ENCODE measurements at places on chromosomes 6 and 20.

- peak; percentile 62 for DNase-seq
Measured at GRCh38 chr6:30893001-30893591, 8.8 kb downstream of the DDR1 start.

DNA sequence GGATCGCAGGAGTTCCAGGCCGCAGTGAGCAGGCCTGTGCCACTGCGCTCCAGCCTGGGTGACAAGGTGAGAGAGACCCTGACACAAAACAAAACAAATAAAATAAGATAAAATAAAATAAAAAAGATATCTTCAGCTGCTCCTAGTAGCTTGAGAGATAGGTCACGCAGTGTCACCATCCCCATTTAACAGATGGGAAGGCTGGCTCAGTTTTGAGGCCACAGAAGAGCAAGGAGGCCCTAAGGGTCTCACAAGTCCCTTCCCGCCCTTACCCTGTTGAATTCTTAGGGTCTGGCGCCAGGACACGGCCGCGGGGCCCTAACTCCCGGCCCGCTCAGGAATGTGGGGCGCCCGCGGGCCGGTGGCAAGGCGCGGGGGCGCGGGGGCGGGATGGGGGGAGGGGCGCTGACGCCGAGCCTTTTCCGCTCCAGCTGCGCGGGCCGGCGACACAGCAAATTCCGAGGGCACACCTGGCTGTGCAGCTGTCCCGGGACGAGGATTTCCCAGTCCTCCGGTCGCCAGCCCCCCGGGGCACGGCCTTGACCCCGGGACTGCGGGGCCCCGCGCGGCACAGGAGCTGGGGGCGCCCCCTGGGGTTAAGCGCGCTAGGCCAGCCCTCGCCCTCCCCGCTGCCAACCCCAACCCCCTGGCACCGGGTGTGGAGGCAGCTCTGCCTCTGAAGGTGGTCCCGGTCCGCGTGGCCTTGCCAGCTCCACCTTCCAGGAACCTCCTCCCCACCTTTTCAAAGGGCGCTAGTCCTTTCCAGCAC, 10.3 kb upstream of the R3HDML start:
- DNase-seq: no peak

GRCh38 chr6:41914869-41915530, 5.9 kb downstream of the MED20 start:
- no peak for DNase-seq

DNA sequence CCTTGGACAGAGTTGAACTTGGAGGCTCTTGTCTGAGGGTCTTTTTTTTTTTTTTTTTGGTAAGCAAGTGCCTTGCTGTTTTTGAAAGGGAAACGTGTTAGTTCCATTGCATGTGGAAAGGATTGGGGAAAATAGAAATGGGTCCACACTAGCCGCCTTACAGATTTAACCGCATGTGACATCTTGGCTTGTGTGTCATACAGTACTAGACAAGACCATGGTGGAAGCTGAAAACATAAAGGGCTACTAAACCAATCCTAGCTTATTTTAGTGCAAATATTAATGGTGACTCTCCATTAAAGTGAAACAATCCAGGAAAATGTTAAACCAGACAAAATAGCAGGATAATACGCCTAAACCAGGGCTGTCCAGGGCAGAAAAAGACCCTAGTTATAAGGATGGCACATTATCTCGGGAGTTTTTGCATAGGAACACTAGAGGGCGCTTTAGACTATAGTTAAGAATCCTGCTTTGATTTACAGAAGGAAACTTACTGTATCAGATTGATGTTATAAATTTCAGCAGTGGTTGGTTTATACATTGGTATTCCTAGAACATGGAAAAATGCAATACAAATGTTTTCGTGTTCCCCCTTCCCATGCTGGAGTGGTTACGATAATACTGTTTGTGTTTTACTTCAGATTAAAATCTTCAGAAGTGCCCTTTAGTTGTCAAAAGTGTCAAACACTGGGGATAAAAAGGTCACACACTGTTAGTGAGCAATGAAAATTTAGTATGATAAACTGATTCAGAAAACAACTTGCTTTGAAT, 59.8 kb upstream of the DEK start:
- no peak for DNase-seq

DNA sequence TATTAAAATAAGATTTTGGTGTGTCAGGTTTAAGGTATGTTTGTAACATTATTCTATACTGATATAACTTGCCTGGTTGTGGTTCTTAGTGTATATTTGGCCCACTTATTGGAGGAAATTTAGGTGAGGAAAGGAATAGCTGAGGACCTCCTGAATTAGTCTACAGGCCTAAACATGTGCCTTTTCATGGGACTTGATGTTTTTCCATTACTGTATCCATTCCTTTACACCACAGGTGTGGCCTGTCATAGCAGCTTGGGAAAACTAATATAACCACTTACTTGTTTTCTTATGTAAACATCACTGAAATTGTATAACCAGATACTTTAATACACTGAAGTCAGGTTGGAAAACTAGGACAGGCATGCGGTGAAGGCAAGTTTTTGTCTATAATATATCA, 27.6 kb downstream of the BCKDHB start:
- no peak for DNase-seq

DNA sequence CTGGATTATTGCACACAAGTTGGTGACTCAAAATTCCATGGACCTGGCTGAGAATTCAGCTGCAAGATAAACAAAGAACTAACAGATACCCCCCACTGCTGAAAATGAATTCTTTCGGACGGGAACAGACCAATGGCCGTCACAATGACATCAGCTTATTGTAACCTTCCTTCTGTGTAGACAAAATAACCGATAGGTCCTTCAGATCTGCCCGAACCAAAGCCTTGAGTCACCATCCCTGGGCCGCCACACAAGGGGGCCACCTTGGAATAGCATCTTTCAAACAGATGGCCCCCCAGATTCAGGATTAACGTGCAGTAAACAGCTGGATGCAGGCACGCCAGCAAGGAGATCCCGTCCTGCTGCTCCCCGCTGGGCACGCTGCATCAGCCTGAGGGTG, 214.0 kb upstream of the EXOC2 start:
- no peak for DNase-seq

GRCh38 chr6:42520786-42521607, 42.8 kb upstream of the UBR2 start:
- no peak for DNase-seq

- DNase-seq: no peak
Measured at GRCh38 chr20:53930651-53931504, 139.5 kb downstream of the BCAS1 start.

GRCh38 chr6:131122007-131122406, 13.3 kb upstream of the AKAP7 start:
- DNase-seq: no peak

DNA sequence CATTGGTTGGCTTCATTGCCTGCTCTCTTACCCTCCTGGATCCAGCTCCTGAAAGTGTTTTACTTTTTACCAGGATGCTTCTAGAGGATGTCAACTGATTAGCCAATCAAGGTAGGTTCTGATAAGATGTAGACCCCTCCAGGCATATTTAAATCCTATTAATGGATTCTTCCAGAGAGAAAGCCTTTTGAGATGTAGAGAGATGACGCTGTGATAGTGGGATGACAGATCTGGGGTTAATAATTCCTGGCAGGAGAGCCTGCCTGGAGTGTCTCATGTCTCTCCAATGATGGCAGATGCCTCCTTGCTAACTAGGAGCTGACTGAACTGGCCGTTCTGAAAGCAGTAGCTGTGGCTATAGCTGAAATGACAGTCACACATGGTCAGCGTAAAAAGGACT, 116.9 kb upstream of the DTNBP1 start:
- DNase-seq: no peak

DNA sequence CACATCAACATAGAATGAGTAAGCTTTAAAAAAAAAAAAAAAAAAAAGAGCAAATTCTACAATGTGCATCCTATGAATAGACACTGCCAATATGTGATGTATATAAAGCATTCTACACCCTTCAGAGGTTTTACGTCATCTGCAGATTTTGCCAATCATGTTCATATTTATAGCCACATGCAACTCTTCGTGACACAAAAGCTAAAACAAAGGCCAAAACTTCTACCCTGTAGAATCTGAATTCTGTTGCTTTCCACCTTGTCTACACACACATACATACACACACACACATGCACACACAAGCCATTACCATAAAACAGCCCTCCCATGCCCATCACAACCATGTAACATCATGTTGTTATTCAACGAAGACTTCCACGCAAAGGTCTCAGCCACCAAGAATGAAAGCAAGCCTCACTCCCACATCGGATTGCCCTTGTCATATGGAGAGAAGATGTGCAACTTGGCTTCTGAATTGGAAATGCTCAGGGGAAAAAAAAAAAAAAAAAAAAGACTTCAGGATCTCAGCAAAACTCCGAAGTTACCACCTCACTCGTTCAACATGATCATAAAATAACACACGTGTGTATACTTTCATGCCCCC, 479.4 kb upstream of the JARID2 start:
- DNase-seq: no peak

- no peak for DNase-seq
Measured at GRCh38 chr20:19833395-19833794, 75.3 kb downstream of the RIN2 start.

GRCh38 chr20:24985802-24986201, 6.7 kb downstream of the APMAP start:
- peak; percentile 50 for DNase-seq
